DMS79 (cell line): ENCODE measurements at places on chromosomes 12 and 14.

DNA sequence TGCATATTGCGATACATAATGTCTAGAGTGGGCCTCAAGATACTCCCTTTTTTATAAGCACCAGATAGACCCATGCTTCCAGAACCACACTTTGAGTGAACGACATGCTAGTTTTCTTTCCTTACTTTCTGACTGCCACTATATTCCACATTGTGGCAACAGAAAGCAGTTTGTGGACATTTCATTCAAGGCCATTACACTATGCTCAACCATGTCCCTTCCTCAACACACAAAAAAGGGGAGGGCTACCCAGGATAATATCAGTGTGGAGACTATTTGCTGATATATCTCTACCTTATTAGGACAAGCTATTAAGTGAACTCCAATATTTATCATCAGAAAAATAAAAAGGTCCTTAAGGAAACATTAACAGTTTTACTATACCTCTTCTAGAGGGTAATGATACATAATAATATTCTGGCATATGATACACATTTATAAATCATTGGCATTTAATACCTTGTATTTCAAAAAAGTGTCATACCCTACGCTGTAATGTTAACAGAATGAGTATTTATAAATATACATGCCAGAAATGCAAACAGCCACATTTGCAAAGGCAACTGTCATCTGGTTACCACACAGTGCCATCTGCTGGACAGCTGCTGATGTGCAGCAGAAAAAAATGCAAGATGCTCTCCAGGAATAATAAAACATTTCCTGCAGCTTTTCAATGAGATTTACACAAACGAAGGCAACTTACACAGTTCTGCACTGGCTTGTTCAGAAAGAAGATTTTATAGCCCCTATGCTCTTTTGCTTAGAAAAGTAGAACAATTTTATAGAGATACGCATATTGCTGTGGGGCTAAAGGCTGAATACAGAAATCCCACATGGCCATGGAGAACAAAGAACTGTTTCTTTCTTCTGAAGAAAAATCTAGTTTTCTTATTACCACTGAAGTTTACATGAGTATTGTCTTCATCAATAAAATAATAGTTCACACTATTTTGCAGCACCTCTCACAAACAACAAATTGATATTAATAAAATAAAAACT lies 182.2 kb upstream of the GRIP1 start:
- no peak for DNase-seq

- no peak for DNase-seq
These were observed 397.2 kb upstream of the USP15 start for GRCh38 chr12:61862986-61863385.

DNA sequence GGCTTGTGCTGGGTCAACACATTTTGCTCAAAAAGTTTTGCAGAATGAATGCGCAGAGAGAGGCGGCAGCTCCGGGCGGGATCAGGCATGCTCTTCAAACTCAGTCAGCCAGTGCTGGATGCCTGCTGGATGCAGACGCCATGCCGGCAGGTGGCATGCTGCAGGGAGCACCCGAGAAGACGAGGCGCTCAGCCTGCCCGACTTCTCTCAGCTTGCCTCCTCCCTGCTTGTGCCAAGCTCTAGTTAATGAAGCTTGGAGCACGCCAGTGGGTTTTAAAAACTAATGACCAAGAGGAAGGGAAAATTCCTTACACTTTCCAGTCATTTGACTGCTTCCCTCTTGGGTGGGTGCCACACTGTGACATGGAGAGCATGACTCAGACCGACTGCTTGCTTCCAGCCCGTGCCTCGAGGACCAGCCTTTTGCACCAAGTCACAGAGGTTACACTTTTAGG lies 39.8 kb downstream of the SLC24A4 start:
- DNase-seq = peak; percentile 80

- peak; percentile 7 for DNase-seq
These were observed 589.3 kb upstream of the TMEM132C start for GRCh38 chr12:127677537-127678131.

DNA sequence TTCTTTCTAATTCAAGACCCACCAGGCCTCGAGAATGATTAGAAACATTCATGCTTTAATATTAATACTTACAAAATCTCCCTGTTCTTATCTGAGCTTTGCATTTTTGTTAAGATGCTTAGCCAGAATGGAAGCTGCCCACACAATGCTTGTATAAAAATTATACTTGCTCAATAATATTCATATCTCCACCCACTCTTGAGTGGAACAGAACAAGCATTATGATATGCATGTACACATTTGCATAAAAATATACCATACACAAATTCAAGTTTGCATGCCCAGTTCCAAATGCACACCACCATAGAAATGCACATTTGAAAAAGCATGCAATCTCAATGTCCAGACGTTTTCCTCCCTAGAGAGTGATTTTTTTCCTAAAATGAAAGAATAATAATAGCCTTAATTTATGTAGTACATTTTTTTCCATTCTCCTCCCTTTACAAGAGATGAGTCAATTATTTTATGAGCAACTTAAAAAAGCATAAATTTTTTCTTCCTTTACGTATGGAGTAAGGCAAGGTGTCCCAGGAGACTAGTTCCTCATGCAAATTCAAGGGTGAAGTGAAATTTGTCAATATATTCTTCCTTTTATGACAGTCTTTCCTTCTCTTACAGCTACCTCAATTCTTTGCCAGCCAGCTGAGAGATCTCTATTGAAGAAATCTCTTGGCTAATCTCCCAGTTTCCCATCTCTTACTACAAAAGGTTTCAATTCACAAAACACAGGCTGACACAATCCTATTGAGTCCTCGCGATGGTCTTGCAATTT lies 313.1 kb upstream of the GARIN6 start:
- no peak for DNase-seq

GRCh38 chr12:92951006-92951405 lies 21.9 kb upstream of the EEA1 start:
- DNase-seq = no peak

GRCh38 chr12:63298386-63298930 lies 147.5 kb upstream of the AVPR1A start:
- no peak for DNase-seq

DNA sequence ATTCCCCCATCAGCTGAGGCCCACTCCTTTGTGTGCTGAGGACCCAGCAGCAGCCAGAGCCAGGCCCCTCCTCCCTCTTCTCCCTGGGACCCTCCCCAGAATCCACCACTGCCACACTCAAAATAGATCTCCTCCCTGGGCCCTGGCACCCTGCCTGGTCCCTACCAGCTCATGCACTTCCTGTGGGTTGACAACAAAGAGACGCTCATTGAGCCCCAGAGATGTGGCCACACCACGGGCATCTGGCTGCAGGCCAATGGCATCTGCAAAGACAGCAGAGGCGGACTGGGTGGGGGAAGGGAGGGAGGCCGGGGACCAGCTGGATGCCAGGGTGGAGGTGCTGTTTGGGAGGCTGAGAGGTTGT lies 16.0 kb upstream of the ENDOU start:
- DNase-seq = peak; percentile 97

DNA sequence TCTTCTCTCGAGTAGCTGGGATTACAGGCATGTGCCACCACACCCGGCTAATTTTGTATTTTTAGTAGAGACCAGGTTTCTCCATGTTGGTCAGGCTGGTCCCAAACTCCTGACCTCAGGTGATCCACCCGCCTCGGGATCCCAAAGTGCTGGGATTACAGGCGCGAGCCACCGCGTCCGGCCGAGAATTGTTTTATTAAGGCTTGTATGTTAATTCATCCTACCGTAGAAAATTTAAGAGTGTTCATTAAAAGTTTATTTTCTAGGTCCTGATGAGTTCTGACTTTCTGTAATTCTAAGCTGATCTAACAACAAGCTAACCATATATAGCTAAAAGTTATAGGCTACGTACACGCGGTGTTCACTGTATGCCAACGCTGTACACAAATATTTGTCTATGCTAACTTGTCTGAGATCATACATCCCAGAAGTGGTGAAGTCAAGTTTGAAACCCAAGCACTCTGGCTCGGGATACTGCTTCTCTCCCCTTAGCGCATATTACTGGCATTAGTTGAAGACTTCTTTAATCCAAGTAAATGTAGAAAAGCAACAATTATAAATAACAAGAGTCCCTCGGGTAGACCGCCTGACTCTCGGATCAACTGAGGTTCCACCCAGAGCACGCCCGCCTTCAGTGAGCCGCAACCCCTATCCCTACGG lies 570 bp upstream of the MRPS35 start:
- DNase-seq = no peak

GRCh38 chr12:82800185-82800584 lies 113.5 kb downstream of the TMTC2 start:
- no peak for DNase-seq

- no peak for DNase-seq
These were observed 2.5 kb upstream of the PPP2R5C start for GRCh38 chr14:101758913-101759593.

- no peak for DNase-seq
These were observed 54.4 kb upstream of the ETV6 start for GRCh38 chr12:11595080-11595479.

DNA sequence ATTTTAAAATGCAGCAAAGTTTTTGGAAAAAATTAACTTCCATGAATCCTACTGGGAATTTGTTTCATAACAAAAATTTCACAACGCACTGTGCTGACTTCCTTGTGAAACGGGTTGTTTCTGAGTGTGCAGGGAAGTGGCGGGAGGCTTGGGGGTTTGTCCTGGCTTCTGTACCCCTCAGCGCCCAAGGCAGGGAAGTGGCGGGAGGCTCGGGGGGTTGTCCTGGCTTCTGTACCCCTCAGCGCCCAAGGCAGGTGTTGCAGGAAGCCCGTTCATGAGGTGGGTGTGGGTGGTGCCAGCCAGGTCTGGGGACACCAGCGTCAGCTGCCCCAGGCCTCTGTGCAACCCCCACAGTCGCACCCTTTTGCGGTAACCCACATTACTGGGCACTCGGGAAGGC lies 25.1 kb downstream of the ADGRD1 start:
- DNase-seq = no peak

GRCh38 chr14:58871573-58871972 lies 233.8 kb downstream of the DACT1 start:
- DNase-seq = no peak

DNA sequence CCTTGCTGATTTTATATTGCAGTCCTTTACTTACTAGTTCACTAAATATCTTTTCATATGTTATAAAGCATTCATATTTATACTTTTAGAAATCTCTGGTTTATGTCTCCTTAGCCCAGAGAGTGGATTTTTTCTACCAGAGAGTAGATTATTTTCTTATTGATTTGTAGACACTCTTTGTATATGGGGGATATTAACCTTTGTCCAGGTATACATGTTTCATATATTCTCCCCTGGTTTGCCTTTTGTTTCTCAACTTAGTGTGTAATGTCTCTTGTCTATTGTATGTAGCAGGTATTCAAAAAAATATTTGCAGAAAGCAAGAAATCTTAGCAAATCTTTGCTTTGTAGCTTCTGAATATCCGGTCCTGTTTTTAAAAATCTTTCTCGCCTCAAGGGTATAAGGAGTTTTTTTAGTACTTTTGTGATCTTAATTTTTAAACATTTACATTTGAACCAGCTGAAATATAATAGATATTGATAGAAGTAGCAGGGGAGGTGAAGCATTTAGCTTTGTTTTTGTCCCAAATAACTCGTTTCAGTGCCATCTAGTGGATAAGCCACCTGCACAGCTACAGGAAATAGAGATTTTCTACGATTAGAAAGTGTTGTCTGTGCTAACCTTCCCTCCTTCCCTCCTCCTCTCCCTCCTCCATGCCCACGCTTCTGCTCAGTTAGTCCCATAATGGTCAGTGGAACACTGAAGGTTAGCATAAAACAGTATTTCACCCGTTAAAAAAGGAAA lies 97.0 kb downstream of the PHETA1 start:
- DNase-seq = no peak

GRCh38 chr14:81280136-81280791 lies 59.5 kb upstream of the GTF2A1 start:
- no peak for DNase-seq

DNA sequence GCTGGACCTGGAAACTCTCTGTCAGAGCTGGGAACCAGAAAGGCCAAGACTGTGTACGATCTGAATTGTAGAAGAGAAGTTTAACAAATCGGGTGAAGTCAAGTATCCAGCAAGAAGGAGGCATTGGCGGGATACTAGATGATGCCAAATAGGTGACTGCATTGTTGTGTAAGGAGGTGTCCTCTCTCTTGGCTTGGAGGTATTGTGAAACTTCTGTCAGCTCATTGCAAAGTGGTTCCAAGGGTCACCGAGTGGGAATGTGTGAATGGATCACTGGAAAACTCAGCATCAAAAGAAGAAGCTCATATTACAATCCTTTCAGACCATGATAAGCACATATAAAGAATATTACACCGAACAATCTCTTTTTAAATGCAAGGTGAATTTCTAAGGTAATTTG lies 11.7 kb downstream of the NAV3 start:
- DNase-seq = no peak

GRCh38 chr14:91647856-91648255 lies 84.0 kb downstream of the CATSPERB start:
- no peak for DNase-seq

GRCh38 chr14:80522936-80523335 lies 311.6 kb upstream of the DIO2 start:
- no peak for DNase-seq

GRCh38 chr14:53367644-53368026 lies 214.5 kb upstream of the DDHD1 start:
- no peak for DNase-seq

- DNase-seq = no peak
These were observed 13.9 kb upstream of the GYS2 start for GRCh38 chr12:21618566-21618965.

DNA sequence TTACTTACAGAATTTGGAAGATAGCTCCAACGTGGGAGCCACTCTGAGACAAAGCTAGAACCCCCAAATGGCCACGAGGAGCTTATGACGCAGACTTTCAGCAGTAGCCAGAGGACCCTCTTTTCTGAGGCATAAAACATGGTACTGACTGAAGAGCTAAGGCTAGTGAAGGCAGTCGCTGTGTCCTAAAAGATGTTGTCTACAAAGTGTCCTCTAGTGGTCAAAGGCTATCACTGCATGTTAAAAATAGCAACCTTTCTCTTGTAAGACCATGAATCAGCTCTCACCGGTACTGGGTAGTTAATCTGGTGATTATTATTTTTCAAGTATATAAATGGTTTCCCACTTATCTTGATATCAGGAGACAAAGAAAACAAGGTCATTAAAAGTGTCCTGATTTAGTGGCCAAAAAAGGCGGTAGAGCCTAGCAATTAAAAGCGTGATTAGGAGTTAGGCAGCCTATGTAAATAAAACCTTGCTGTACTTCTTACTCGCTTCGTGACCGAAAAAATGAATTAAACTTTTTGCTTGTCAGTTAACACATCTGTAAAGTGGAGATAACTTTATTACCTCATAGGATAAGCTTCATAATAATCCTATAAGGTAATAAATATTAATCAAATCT lies 47.0 kb upstream of the LGR5 start:
- DNase-seq = no peak

- no peak for DNase-seq
These were observed 46.8 kb downstream of the PRKCH start for GRCh38 chr14:61368114-61368710.

DNA sequence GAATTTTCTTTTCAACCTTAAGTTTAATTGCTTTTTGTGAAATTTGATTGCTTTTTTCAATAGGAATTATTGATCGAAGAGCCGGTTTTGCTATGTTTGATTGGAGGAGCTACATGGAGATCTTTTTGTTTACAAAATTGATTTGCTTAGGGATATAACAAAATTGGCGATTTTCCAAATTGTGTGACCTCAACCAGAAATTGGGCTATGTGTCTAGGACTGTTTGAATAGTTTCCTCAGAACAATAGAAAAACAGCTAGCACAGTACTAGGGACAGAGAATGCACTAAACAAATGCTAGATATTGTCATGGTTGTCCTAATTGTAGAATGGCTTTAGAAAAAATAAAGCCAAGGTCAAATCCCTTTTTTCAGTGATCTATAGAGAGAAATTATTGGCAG lies 2.4 kb downstream of the SLC17A8 start:
- DNase-seq = no peak

GRCh38 chr14:52844262-52845060 lies 53.1 kb upstream of the GNPNAT1 start:
- no peak for DNase-seq
